Activated T-cell treated with anti-CD3 and anti-CD28 coated beads for 24 hours (primary cell): ENCODE measurements at places on chromosomes 3 and 15.

DNA sequence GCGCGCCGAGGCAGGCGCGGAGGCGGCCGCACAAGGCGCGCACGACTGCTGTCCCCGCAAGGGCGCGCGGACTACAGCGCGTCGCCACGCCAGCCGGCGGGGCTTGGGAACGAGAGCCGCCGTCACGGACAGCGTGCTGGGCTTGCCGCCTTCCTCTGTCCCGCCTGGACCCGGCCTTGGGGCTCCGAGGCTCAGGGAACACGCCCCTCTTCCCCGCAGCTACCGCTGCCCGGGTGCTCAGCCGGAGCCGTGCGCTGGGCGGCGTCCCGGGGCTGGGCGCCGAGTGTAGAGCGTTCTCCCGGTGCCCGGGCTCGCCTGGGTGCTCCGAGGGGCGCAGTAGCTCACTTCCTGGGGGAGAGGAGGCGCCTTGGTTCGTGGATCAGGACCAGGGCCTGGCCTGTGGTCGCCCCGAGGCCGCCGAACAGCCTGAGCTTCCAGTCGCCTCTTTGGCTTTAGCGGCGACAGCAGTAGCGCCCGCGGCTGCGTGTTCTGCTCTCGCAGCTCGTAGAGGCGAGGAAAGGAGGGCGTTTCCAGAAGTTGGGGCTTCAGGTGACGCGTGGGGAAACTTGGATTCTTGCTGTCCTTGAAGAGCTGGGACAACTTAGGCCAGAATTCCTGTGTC lies 226.7 kb upstream of the C2CD4B start:
- DNase-seq = peak; percentile 15

DNA sequence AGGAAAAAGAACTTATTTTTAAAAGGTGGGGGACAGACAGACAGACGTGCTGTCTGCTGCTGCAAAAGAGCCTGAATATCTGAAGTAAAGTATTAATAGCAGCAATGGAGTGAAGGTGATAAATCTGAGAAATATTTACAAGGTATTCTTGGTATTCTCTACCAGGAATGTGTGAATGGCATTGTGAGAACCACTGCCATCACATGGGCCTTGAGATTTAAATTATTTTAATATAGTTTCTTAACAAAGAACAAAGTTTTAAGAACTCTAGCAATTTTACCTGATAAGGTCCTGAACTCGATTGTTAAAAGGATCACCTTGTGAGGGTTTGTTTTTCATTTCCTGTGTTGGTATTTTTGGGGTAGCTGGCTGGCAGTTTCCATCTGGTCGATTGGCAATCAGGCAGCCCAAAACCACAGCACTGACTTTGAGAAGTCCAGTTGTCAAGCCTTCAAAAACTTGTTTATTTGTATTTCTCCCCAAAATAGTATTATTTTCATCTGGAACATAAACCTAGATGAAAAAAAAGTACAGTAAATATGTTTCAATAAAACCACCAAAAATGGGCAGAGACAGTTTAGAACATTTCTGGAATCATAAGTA lies 97.3 kb downstream of the ISL2 start:
- no peak for DNase-seq

DNA sequence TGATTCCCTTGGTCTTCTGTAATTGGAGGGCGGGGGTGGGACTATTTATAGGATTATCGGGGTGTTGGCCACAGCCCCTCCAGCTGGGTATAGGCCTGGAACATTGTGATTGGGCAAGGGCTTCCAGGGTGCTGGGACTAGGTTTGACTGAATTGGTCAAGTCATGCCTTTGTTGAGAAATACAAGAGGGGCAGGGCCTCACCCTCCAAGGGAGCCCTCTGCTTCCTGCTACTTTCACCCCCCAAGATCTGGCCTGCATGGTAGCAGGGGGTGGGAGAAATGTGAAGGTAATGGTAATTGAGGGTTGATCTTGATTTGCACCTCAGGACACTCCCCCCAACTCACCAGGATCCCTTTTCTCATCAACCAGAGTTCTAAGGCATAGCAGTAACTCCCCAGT lies 25.2 kb downstream of the TRIM71 start:
- DNase-seq = no peak

DNA sequence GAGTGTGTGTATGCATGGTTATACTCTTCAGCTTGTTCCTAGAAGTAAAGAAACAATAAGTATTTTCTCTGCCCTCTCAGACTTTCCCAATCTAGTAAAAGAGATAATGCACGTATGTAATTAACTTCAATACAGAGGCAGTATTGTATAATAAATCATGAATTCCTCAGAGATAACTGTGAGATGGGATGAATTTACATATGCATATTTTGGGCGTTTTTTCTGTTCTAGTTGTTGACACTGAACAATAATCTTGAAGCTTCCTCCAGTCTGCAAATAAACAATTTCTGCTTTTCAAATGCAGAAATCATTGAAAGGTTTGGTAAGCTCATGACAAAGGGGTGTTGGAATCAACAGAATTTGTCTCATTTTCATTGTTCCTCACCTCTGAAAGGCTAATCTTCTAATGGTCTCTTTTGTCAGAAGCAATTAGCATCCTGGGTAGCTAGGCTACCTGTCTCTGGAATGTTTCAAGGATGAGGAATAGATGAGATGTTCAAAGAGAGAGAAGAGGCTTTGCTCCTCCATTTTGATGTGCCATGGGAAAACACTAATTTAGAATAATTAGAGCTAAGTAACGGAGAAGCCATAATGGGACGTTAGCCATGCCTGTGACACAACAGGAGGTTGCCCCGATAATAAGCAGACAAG lies 43.3 kb upstream of the SIAH2 start:
- DNase-seq = no peak

- no peak for DNase-seq
These were observed at the start of gene PLXND1 for GRCh38 chr3:129606636-129607390. PLXND1 (minus strand) TSS chr3:129606676; CDS start chr3:129606639, 37 bp downstream.

GRCh38 chr3:123642182-123642956 lies 57.5 kb upstream of the HACD2 start:
- DNase-seq = peak; percentile 11

DNA sequence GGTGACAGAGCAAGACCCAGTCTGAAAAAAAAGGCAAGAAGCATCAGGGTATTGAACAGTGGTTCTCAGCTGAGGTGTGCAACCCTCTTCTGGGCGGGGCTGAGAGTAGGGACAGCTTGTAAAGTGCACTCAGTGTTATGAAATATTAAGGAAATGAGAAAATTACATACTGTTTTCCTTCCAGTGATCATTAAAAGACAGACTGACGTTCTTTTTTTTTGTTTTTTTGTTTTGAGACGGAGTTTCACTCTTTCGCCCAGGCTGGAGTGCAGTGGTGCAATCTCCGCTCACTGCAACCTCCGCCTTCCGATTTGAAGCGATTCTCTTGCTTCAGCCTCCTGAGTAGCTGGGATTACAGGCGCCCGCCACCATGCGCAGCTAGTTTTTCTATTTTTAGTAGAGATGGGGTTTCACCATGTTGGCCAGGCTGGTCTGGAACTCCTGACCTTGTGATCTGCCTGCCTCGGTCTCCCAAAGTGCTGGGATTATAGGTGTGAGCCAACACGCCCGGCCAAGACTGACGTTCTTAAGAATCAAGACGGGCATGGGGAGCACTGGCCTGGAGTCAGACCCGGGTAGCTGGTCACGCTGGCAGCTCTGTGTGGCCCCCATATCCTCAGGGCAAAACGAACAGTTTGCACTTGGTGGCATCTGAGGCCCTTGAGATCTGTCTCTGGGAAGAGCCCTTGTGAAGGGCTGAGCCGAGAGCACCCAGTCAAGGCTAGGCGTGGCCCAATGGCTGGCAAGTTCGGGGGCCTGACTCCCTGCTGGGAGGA lies 11.4 kb downstream of the MAN2A2 start:
- no peak for DNase-seq

DNA sequence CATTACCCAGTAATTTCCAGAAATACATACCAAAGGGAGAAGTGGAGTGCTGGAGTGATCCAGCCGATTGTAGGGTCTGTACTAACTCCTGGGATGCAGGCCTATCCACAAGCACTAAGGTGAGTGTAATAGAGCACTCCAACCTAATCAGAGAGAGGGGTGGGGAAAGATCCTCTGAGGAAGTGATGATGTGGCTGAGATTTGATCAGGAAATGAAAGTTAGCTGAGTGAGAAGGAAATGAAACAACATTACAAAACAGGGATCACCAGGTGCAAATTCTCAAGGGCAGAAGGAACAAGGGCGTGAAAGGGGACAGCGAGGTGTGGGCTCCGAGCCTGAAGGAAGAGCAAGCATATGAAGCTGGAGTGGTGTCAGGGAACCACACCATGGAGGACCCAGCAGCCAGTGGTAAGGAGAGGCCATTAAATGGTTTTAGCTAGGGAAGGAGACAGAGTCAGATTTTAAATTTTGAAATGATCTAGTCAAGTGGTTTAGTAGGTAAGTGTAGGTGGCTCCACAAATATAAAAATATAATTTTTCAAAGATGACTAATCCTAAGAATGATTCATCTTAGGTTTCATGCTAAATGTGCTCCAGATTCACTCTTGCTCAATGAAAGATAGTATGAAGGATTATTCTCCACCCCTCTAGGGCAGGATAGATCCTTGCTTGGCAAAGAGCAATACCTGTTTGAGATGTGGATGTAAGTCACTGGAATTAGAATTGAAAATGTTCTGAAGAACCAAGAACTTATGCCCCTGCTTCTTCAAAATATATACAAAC lies 348.7 kb downstream of the TBL1XR1 start:
- no peak for DNase-seq

DNA sequence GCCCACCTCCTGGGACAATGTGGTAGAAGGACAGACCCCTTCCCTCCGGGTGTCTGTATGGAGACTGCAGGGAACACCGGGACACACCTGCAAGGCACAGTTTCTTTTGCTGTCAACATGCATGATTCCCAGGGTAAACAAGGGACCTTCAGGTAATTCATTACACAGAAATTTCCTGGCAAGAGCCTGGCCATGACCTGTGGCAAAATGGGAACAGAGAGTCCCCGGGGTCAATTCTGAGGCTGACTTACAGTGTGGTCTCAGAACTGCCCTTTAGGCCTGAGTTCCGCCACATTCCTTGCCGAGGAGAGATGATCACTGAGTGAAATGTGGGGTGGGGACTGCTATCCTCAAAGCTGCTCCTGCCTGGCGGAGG lies 6.3 kb downstream of the STARD5 start:
- no peak for DNase-seq

DNA sequence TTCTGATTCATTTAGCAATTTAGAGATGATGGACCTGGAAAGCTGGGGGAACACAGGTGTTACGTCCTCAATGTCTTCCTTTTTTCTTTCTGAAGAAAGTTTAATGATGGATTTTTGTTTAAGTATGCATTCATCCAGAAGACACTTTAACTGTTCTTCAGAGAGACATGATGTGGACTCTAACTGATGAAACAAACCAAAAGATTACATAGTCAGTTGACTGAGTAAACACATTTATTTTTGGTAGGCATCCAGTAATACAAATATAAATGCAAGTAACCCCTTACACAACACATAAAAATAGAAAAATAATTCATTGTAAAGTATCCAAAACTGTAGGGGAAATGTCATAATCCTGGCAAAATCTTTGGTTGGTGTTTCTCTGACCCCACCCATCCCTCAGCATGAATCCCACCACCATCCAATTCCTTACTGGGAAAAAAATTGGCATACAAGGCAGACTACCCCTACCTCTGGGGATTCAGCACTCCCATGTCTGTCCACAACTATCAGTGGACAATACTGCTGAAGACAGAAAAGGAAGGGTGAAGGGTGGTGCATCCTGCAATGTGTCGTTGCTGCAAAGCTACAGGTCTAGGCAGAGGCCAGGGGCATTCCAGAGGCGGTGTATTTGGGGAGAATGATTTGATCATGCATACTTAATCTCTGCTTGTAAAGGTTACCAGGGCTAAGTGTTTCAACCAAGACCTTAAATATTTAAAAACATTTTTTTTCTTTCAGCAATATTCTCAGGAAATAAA lies 37.4 kb downstream of the THBS1 start:
- no peak for DNase-seq

DNA sequence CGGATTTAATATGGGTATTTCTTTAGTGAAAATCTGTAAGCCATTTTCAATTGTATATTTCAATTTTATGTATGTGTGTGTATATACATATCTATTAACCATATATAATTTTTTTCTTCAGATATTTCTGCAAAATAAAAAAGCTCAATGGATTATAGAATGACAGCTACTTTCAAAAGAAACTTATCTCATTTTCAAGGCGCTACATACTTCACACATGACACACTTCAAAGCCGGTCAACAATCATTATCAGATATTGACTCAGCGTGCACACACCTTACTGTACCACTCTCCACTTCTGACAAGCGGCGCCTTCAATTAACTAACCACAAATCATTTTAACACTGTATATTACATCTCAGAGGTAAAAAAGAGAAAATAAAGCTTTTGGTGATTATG lies 39.6 kb downstream of the ATP13A3 start:
- peak; percentile 1 for DNase-seq

GRCh38 chr15:80640531-80641121 lies 54.5 kb upstream of the ABHD17C start:
- DNase-seq = no peak

- no peak for DNase-seq
These were observed 9.5 kb downstream of the ABCC5 start for GRCh38 chr3:184008161-184008560.

GRCh38 chr3:4845882-4846281 lies 133.4 kb upstream of the BHLHE40 start:
- DNase-seq = no peak

- no peak for DNase-seq
These were observed 24.3 kb downstream of the DPH3 start for GRCh38 chr3:16240229-16241023.

DNA sequence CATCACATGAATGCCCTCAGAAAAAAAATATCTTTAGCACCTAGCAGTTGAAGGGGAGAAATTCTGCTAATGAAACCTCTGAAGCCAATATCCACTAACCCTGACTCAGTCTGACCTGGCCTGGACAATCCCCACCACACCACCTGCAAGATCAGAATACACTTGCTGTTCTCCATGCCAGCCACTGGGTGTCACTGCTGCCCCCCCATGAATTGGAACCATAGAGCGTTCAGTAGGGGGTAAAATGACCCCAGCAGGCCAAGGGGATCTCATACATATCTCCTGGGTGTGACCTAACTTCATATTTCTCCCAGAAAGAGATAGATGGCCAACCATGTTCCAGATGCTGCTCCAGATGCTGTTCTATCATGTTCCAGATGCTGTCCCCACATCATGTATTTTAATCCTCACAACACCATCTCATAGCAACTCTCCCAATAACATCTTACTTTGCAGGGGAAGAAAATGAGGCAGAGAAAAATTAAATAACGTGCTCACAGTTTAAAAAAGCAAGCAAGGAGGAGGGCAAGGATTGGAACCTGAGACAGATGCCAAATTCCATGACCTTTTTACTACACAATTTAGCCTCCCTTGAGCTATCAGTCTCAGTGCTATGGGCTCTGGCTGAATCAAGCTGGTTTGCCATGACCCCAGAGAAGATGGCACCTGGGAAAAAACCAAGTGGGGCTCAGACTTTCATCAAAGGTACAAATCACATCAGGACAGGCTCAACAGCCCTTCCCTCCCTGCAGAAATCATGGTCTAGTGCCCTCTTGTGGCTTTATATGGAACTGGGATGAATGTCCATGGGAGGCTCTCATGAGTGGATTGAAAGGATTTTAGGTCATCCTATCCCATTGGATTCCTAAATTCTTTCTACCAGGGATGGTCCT lies 12.4 kb downstream of the NTRK3 start:
- no peak for DNase-seq

- DNase-seq = no peak
These were observed 166.8 kb downstream of the THSD4 start for GRCh38 chr15:71282076-71282475.
